Vagina (tissue), 2 donors: ENCODE measurements at places on chromosomes 12 and 14.
A peak's percentile ranks its signal among the peaks of the same experiment; 100 is the strongest.

- H3K4me3 ChIP-seq, result peak overlapping the region; percentile 37
- no peaks in the 10 kb centered on the region for H3K27me3 ChIP-seq
- no peaks in the 10 kb centered on the region for H3K36me3 ChIP-seq
- no peak for DNase-seq
- peaks cover 27% of the 10 kb centered on the region for H3K4me1 ChIP-seq
Observed at GRCh38 chr12:118189741-118190191, 53.8 kb downstream of the PEBP1 start.

GRCh38 chr12:32332446-32332845 lies 66.9 kb upstream of the FGD4 start:
- DNase-seq, result no peak
- H3K36me3 ChIP-seq, result peaks cover under 1% of the 10 kb centered on the region
- no peak overlapping the region for H3K27ac ChIP-seq
- H3K4me1 ChIP-seq, result no peaks in the 10 kb centered on the region
- no peak overlapping the region for H3K4me3 ChIP-seq

DNA sequence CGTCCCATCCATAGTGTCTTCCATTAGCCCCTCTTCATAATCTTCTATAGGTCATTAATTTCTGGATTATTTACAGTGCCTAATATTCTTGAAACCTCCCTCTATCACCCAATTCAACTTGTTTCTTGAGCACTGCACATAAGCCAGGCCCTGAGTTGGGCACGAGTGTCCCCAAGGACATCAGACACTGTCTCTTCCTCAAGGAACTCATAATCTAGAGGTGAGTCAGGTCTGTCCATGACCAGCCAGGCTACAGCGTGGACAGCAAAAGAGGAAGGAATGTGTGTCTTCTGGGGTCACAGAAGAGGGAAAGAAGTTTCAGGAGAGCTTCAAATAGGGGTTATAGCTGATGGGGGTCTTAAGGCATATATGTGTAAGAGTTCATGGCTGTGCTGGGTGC lies 12.5 kb downstream of the SPTB start:
- no peak for DNase-seq
- H3K27ac ChIP-seq, result no peak overlapping the region
- H3K27me3 ChIP-seq, result no peaks in the 10 kb centered on the region
- no peak overlapping the region for H3K4me3 ChIP-seq
- no peaks in the 10 kb centered on the region for H3K36me3 ChIP-seq

DNA sequence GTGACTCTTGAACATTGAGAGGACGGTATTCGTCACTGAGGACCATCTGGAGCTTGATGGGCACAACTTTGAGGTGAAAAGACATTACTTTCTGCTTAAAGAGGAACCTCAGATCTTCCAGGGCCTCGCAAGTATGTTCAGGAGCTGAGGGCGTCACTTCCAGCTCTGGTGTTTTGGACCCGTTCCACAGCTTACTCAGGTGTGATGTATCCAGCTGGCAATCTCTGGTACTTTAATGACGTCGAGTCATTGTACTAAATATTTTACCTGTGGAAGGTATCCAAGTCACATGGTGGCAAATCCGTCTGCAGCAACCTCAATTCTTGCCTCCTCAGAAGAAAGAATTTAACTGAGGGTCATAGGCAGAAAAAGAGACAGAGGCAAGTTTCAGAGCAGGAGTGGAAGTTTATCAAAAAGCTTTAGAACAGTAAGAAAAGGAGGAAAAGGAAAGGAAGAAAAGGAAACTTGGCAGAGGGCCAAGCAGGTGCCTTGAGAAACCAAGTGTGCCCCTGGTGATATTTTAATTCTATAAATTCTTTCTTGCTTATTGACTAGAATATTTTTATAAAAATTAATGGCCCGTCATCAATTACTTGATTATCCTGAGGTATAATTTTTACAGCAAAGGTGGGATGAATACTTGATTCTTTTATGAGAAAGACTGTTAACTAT lies 250.6 kb downstream of the AEBP2 start:
- no peak overlapping the region for H3K27ac ChIP-seq
- H3K27me3 ChIP-seq, result no peaks in the 10 kb centered on the region
- no peak for DNase-seq

- no peak overlapping the region for H3K27ac ChIP-seq
- H3K4me3 ChIP-seq, result no peak overlapping the region
- no peaks in the 10 kb centered on the region for H3K36me3 ChIP-seq
- no peaks in the 10 kb centered on the region for H3K4me1 ChIP-seq
- no peaks in the 10 kb centered on the region for H3K27me3 ChIP-seq
Observed at GRCh38 chr12:92612611-92613010, 90.2 kb upstream of the PLEKHG7 start.

DNA sequence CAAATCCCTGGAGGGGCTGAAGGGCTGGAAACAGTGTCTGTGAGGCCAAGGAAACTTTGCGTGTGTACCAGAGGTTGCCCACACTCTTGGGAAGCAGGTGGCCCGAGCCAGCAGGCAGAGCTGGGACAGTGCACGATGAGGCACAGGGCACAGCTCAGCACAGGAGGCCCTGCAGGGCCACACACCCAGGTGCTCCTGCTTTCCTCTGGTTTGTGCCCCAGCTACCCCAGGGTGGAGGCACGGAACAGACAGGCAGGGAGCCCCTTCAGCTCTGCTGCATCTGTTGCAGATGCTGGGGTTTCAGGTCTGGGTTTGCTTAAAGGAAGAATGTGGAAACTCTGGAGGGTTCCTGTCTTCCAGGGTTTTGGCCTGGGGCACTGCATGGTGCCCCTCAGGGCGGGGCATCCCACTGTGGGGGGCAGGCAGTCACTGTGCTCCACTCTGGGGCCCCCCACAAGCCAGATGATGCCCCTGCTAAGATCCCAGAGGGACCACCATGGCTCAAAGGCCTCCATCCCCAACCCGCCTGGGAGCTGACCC lies 8.6 kb downstream of the TMEM179 start:
- no peak for DNase-seq
- H3K4me3 ChIP-seq, result no peak overlapping the region
- no peaks in the 10 kb centered on the region for H3K36me3 ChIP-seq
- no peaks in the 10 kb centered on the region for H3K27me3 ChIP-seq
- H3K4me1 ChIP-seq, result peaks cover 3% of the 10 kb centered on the region

DNA sequence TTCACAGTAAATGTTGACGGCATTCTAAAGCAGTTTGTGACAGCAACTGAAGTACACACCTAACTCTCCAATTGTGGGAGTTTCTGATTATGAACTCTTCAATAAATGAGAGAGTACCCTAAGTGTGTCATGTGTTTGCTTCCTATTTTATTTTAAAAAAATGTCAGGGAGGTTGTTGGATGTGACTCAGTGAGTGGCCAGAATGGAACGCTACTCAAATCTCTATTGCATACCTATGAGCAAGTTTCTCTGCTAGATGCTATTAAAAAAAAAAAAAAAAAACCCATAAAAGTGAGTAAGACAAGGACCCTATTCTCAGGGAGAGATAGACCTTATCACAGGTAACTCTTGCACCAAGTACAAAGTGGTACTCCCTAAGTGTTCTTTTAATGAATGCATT lies 256.6 kb downstream of the BTG1 start:
- no peaks in the 10 kb centered on the region for H3K36me3 ChIP-seq
- no peak for DNase-seq
- H3K4me3 ChIP-seq, result no peak overlapping the region
- peaks cover 12% of the 10 kb centered on the region for H3K4me1 ChIP-seq

GRCh38 chr12:32596030-32596429 lies 83.1 kb upstream of the DNM1L start:
- DNase-seq, result no peak
- H3K27me3 ChIP-seq, result no peaks in the 10 kb centered on the region
- no peaks in the 10 kb centered on the region for H3K36me3 ChIP-seq

GRCh38 chr14:31265701-31266398 lies 58.3 kb upstream of the HECTD1 start:
- DNase-seq, result no peak
- no peaks in the 10 kb centered on the region for H3K4me1 ChIP-seq
- H3K27me3 ChIP-seq, result no peaks in the 10 kb centered on the region
- peak overlapping the region; percentile 13 for H3K27ac ChIP-seq

GRCh38 chr14:92965281-92965680 lies 42.3 kb downstream of the CHGA start:
- H3K36me3 ChIP-seq, result no peaks in the 10 kb centered on the region
- H3K4me1 ChIP-seq, result peaks cover 27% of the 10 kb centered on the region
- H3K4me3 ChIP-seq, result no peak overlapping the region
- no peak overlapping the region for H3K27ac ChIP-seq
- no peaks in the 10 kb centered on the region for H3K27me3 ChIP-seq

DNA sequence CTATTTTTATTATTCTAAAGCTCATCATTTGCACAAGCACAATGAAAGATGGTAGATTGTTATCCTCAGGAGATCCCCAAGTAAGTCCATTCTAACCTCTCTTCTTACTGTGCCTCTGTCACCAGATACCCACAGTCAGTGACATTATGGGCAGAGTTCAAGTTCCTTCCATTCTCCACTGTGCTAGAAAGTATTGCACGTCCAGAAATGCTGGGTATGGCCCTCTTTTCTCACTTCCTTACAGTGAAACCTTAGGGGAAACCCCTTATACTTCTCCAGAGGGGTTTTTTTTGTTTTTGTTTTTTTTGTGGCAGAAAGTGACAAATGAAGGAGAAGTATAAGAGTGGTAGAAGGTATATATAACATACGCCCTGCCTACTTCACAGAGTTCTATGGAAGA lies 102.9 kb downstream of the DIO2 start:
- no peaks in the 10 kb centered on the region for H3K36me3 ChIP-seq
- H3K27ac ChIP-seq, result no peak overlapping the region
- no peak overlapping the region for H3K4me3 ChIP-seq
- DNase-seq, result no peak
- no peaks in the 10 kb centered on the region for H3K27me3 ChIP-seq
- peaks cover 14% of the 10 kb centered on the region for H3K4me1 ChIP-seq

- H3K4me3 ChIP-seq, result no peak overlapping the region
- no peak for DNase-seq
- H3K27ac ChIP-seq, result no peak overlapping the region
- H3K4me1 ChIP-seq, result no peaks in the 10 kb centered on the region
- no peaks in the 10 kb centered on the region for H3K36me3 ChIP-seq
Observed at GRCh38 chr14:67461341-67461985, 27.1 kb downstream of the TMEM229B start.

- H3K27ac ChIP-seq, result no peak overlapping the region
- no peaks in the 10 kb centered on the region for H3K4me1 ChIP-seq
- no peaks in the 10 kb centered on the region for H3K27me3 ChIP-seq
- no peak for DNase-seq
- H3K4me3 ChIP-seq, result no peak overlapping the region
- H3K36me3 ChIP-seq, result no peaks in the 10 kb centered on the region
Observed at GRCh38 chr12:129696926-129697325, 206.9 kb downstream of the TMEM132D start.

- H3K36me3 ChIP-seq, result no peaks in the 10 kb centered on the region
- H3K4me1 ChIP-seq, result no peaks in the 10 kb centered on the region
- no peaks in the 10 kb centered on the region for H3K27me3 ChIP-seq
- no peak for DNase-seq
Observed at GRCh38 chr12:117119592-117120198, 20.5 kb upstream of the TESC start.

- DNase-seq, result no peak
- H3K4me1 ChIP-seq, result no peaks in the 10 kb centered on the region
- H3K36me3 ChIP-seq, result no peaks in the 10 kb centered on the region
- H3K27me3 ChIP-seq, result no peaks in the 10 kb centered on the region
Observed at GRCh38 chr12:34389378-34390170, 367.3 kb downstream of the ALG10 start.

GRCh38 chr12:76441016-76441415 lies 92.8 kb upstream of the BBS10 start:
- H3K4me3 ChIP-seq, result no peak overlapping the region
- no peak overlapping the region for H3K27ac ChIP-seq
- no peaks in the 10 kb centered on the region for H3K36me3 ChIP-seq
- no peaks in the 10 kb centered on the region for H3K27me3 ChIP-seq

DNA sequence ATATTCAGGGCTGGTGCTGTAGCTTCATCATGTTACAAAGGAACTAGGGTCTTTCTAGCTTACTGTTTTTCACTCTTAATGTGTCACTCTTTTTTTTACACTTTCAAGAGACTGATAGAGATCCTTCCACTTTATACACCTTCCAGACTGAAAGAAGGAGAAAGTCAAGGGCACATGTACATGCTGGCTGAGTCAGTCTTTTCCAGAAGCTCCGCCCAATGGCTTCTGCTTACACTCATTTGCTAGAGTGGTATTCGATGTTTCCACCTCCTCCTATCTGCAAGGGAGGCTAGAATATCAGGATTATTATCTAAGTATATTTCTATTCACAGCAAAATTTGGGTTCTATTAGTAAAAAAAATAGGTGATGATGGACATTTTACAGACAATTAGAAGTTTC lies 325.8 kb upstream of the OR4E1 start:
- no peaks in the 10 kb centered on the region for H3K27me3 ChIP-seq
- no peak for DNase-seq
- no peaks in the 10 kb centered on the region for H3K36me3 ChIP-seq
- H3K27ac ChIP-seq, result no peak overlapping the region
- no peaks in the 10 kb centered on the region for H3K4me1 ChIP-seq

GRCh38 chr14:55979096-55979495 lies 139.1 kb upstream of the PELI2 start:
- no peak overlapping the region for H3K27ac ChIP-seq
- no peak for DNase-seq
- H3K4me3 ChIP-seq, result no peak overlapping the region
- H3K36me3 ChIP-seq, result no peaks in the 10 kb centered on the region
- no peaks in the 10 kb centered on the region for H3K4me1 ChIP-seq

DNA sequence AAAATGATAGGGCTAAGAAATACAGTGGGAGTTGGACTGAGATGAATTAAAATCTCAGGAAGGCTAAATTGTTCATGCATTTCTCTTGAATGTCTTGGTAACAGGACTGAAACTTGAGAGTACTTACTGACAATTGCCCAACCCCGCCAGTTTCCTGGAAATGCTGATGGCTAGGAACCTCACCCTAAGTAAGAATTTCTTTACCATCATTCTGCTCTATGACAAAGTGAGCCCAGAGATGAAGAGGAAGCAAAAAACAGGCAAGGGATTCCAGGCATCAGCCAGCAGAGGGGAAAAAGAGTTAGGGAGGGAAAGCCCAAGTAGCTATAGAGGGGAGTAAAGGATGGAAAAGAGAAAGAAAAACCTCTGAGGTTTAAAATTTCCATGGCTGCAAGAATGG lies 397.7 kb downstream of the MDGA2 start:
- H3K36me3 ChIP-seq, result no peaks in the 10 kb centered on the region
- DNase-seq, result no peak
- no peaks in the 10 kb centered on the region for H3K4me1 ChIP-seq
- H3K27me3 ChIP-seq, result no peaks in the 10 kb centered on the region

GRCh38 chr12:68121143-68121542 lies 38.4 kb downstream of the IFNG start:
- H3K4me3 ChIP-seq, result no peak overlapping the region
- H3K36me3 ChIP-seq, result no peaks in the 10 kb centered on the region
- H3K27ac ChIP-seq, result no peak overlapping the region
- DNase-seq, result no peak
- no peaks in the 10 kb centered on the region for H3K27me3 ChIP-seq
- no peaks in the 10 kb centered on the region for H3K4me1 ChIP-seq
